ENCODE measurements at places on chromosomes 11 and 22.

- no peak for DNase-seq
Measured at GRCh38 chr22:32246166-32246565, 9.0 kb downstream of the SLC5A4 start.

DNA sequence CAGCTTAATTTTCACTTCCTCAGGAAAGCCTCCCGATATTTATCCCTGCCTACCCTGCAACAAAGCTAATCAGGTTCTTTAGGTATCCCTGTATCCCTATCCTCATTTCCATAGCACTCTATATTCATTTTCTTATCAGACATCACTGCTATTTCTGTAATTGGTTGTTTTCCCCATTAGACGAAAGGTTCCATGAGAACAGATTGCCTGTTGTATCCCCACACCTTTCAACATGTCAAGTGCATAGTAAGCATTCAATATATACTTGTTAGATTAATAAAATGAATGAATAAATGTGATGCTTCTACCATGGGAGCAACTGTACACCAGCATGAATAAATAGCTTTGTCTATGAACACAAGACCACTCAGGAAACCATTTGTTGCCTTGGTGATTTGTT lies 499.8 kb downstream of the DLG2 start:
- DNase-seq = no peak

GRCh38 chr22:36405221-36405661 lies 17.5 kb upstream of the MYH9 start:
- no peak for DNase-seq

GRCh38 chr22:46619240-46619829 lies 851 bp upstream of the GRAMD4 start:
- DNase-seq = no peak

- no peak for DNase-seq
Measured at GRCh38 chr11:34432822-34433221, 5.9 kb upstream of the CAT start.

DNA sequence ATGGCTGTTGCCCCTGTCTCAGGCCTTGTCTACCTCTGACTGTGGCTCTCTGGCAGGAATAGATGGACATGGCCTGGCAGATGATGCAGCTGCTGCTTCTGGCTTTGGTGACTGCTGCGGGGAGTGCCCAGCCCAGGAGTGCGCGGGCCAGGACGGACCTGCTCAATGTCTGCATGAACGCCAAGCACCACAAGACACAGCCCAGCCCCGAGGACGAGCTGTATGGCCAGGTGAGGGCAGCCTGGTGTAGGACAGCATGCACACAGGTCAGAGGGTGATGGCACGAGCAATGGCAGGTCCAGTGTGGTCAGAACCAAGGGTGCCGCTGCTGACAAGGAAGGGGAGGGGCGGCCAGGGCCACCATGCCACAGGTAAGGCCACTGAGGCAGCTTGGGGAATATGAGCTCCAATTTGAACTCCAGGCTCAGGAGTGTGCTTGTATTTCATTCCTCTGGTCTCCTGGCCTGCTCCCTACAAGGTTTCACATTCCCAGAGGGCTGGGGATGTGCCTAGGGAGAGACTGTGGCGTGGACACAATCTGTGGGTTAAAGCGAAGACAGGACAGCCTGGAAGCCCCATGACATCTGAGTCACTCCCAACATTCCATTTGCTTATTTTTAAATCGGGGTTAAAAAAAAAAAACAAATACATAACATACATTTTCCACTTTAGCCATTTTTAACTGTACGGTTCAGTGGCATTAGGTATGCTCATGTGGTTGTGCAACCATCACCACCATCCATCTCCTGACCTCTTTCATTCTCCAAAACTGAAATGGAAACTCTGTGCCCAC lies 562 bp downstream of the FOLR3 start:
- no peak for DNase-seq

GRCh38 chr22:47172771-47173534 lies 410.5 kb downstream of the TBC1D22A start:
- no peak for DNase-seq

DNA sequence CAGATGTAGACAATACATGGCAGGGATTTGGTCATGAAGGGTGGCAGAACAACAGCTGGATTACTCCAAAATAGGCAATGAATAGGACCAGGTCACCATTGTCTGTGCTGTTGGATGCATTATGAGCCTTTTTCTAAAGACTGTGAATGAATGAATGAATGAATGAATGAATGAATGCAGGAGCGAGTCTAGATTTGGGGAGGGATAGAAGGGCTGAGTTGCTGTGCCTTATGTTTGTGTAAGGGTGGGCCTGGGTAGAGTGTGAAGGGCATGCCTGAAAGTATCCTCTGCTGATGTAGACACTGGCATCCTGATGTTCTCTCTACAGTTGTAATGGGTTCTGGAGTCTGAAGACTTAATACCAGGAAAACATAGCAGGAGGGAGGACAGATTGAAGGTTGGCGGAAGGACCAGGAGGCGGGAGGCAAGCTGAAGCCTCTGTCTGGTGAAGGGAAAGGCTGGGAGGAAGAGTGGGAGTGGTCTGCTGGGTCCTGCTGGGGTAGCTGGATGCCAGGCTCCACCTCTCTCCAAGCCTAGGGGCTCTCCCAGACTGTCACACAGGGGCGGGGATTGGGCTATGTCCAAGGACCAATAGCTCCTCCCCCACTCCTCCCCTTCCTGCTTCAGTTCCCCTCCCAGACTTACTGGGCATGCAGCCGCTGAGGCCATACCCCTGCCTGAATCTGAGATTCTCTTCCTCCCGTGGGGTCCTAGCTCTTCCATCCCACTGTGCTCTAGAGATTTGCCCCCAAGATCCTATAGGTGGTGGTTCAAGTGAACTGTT lies 4.8 kb downstream of the TRIM3 start:
- DNase-seq = peak; percentile 66

DNA sequence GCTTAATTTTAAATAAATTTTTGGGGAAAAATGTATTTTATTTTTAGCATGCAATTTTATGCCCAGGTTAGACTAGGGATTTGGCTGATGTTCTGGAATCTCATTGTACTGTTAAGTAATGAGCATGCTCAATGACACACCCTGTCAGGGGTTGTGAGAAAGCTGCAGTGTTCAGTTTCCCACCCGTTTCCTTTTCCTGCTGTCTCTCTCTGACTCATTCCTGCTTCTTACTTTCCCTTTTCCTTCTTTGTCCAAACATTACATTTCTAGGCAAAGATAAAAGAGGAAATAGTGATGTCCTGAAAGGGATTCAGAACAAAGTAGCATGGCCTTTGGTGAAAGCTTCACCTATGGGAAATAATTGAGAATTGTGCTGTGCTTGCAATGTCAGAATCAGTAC lies 22.7 kb downstream of the OOSP3 start:
- no peak for DNase-seq

DNA sequence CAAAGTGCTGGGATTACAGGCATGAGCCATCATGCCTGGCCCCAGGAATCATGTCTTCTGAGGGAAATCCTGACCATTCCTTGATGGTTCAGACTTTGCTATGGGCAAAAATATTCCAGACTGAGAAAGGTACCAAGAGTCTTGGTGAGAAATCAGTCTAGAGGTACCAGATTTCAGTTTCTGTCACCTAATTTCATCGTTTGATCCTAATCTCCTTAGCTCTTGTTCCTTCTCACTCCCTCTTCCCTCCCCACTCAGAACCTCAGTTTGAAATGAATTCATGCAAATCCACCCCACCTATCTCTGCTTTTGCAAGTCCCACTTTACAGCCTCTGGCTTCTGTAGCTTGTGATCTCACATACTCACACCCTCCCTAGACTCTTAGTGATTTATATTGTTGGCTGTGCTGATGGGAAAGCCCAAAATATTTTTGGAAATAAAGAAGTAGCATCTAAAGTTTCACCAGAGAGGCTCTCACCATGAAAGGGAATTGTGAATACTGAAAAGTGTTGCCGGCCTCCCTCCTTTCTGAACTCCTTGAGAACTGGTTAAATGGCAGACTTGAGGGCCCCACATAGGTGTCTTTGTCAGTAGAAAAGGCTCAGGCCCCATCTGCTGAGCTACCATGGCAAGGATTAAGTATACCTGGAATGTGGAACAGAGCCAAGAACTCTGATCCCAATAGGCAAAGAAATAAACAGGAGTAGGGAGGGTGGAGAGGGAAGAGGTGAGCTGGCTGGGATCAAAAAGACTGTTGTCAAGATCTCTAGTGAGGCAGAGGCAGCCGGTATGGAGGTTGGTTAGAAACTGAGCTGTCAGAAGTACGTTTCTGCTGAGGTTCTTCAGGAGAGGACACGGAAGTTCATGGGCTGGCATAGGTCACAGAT lies 190.5 kb upstream of the MTMR2 start:
- DNase-seq = no peak

DNA sequence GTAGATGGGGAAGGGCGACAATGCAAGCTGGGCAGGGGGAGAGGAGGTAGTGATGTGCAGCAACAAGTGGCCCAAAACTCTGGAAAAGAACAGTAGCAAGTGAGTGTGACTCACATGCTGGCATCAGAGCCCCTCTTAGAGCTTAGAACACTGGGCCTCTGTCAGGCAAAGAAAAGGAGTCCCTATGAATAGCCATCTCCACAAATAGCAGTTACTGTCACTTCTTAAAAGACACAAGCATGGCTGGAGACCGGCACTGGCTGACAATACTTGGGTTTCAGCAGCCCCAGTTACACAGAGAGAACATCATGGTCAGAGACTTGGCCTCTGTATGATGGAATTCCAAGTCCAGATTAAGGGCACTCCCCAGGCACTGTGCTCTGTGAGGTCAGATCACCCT lies 58.2 kb downstream of the PRCP start:
- DNase-seq = no peak

DNA sequence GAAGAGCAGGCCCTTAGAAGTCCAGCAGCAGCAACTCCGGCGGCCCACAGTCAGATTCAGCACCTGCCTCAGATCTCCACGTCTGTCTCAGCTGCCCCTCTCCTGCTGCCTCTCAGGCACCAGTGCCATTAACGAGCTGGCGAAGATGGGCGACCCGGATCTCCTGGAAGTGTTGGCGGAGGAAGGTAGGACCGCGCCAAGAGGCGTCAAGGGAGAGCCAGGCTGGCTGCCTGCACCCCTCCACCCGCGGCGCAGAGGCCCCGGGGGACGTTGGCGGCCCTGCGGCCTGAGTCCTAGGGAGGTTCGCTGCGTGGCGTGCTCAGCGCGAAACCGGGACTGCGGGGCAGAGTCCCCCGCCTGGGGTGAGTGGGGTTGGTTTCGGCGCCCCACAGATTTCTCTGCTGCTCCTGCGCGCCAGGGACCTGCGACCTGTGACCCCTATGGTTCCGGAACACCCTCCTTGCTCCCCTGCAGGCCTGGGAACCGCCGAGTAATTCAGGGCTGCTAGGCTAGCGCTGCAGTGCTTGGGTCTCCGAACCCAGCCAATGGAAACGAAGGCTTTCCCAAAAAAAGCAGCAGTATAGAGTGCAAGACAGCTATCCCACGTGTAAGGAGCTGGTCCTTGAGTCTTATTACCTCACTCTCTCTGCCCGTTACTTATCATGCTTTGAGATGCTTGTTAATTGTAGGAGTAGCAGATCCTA lies 615 bp downstream of the ANO5 start:
- DNase-seq = no peak

DNA sequence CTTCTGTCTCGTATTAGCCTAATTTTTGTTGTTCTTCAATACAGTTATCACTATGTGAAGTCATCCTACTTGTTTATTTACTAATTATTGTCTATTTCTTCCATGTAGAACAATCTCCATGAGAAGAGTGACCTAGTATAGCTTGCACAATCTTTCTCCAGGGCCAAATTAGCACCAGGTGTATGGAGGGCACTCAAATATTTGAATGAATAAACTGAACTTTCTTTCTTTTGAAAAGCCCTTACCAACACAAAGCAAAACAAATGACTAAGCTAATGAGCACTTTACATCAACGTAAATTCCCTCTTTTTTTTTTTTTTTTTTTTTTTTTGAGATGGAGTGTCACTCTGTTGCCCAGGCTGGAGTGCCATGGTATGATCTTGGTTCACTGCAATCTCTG lies 34.2 kb downstream of the ABTB2 start:
- DNase-seq = no peak

- no peak for DNase-seq
Measured at GRCh38 chr11:21622566-21622965, 570.3 kb upstream of the ANO5 start.

DNA sequence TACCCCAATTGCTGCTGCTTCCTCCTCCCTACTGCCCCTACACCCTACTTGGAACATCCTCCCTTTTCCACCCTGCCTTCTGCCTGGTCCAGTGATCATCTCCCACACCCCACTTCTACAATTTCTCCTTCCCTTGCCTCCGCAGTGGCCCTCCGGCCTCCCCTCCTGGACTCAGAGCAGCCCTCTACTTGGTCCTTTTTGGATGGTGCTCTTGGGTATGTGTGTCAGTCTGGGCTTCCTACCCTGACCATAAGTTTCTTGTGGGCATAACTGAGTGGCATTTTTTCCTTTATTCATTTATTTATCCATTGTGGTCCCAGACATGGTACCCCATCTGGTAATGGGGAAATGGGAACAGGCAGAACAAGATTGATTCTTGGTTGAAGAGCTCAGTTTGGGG lies 111.4 kb upstream of the NAV2 start:
- DNase-seq = no peak

GRCh38 chr22:37647928-37648327 lies 8.5 kb downstream of the SH3BP1 start:
- DNase-seq = no peak

GRCh38 chr11:120130991-120131760 lies 6.7 kb downstream of the TRIM29 start:
- DNase-seq = no peak

DNA sequence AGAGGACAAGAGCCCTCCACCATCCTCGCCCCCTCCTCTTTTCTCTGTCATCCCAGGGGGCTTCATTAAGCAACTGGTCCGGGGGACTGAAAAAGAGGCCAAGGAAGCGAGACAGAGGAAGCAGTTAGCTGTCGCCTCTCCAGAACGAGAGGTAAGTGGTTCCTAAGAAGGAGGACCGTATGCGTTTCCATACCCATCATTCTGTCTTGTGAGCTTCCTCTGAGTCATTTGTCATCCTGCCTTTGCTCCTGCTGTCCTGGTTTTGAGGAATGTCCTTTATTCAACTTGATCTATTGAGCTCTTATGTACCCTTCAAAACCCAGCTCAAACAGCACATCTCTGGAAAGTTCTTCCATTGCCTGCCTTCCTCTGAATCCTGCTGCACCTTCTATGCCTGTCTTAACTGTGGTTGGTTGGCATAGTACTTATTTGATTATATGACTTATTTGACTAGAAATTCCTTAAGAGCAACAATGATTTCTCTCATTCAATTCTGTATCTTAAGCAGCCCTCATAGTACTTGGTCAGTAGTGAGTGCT lies 21.3 kb downstream of the MYO18B start:
- DNase-seq = no peak

GRCh38 chr11:66894141-66894540 lies 37.3 kb downstream of the LRFN4 start:
- no peak for DNase-seq

DNA sequence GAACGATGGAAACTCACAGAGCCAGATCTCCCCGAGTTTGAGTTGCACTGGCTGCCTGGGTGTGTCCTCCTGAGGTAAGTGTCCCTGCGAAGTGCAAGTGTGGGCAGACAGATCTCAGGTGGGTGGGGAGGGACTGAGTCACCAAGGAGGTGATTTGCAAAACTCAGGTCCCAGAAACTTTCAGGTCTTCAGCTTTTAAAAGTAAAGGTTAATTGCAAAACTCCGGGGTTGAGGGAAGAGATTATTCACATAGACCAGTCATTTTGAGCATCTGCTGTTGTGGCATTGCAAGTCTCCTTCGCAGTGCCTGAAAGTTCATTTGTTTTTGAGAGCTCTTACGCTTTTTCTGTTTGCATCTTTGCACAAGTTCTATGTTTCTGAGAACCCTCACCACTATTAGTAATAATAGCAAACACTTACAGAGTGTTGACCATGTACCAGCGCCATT lies 7.1 kb downstream of the CD44 start:
- DNase-seq = no peak

Data from NCI-H748 treated with DMSO at 0.1 percent for 48 hours (cell line).